ENCODE measurements at places on chromosomes 2 and 18.

- no peak for DNase-seq
Observed at GRCh38 chr2:56985609-56986008, 801.8 kb downstream of the CCDC85A start.

DNA sequence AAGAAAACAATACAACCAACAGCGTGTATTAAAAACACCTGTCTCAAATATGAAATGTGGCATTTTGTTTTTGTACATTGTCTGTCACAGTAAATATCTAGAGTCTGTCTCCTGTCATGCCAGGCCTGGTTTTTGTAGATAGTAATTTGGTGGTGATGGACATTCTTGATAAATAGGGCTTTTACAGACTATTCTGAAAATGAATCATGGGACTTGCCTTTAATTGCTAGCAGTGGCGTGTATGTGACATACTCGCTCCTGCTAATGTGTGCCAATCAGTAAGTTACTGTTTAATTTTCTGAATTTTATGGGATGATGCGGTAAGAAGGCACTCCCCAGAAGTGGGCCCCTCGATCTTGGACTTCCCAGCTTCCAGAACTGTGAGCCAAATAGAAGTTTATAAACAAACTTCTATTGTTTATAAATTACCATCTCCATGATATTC is 83.7 kb downstream of the TANC1 start:
- DNase-seq, result no peak

DNA sequence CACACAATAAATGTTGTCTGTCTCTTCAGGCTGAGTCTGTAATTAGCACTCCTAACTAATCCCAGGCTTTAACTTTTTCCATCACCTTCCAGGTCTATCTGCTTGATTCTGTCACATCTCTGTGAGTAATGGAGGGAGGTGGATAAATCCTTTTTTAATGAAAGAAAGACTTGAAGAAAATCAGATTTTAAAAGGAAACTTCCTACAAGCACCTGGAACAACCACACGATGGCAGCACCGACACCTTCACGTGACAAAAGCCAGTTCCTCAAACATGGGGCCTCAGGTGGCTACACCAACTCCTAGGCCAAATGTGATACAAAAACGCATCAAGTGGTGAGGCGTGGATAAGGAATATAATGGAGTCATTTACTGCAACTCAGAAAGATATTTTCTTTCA is 41.8 kb downstream of the TGFBRAP1 start:
- DNase-seq, result no peak

GRCh38 chr2:208015475-208015874 is 9.9 kb downstream of the PLEKHM3 start:
- DNase-seq, result no peak

GRCh38 chr2:55962915-55963314 is 39.3 kb upstream of the EFEMP1 start:
- no peak for DNase-seq

GRCh38 chr18:11339188-11339775 is 189.9 kb upstream of the PIEZO2 start:
- DNase-seq, result no peak

DNA sequence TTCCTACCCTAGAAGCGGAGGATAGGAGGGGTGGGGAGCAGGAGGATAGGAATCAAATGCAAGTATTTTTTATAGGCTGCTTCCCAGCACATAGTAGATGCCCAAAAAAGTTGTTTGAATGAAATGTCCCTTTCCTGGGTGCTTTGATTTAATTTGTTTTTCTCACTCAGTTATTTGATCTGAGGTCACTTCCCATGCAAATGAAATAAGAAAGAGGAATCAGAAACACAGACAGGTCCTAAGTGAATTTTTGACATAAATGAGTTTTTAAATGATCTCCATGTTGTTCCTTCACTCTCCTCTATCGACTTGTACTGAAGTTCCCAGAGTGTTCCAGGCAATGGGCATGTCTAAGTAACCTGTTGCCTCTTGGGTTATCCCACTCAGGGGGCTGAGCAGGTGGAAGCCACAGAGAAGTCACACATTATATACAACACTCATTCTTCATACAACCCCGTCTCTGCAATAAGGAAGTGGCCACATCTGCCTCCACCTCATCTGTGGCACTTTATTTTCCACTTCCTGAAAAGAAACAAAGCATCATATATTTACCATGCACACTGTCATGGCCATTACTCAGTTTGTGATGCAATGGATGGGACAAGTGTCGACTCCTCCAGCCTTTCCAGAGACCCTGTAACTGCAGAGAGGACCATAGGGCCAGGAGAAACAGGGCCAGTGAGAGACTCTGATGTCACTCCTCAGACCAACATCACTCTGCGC is 81.9 kb upstream of the ZNF397 start:
- DNase-seq, result no peak

GRCh38 chr18:41227993-41228392 is 727.0 kb upstream of the PIK3C3 start:
- DNase-seq, result no peak

- no peak for DNase-seq
Observed at GRCh38 chr2:181174611-181175580, 194.5 kb downstream of the UBE2E3 start.

GRCh38 chr18:76265497-76266235 is 229.4 kb downstream of the ZNF516 start:
- no peak for DNase-seq

DNA sequence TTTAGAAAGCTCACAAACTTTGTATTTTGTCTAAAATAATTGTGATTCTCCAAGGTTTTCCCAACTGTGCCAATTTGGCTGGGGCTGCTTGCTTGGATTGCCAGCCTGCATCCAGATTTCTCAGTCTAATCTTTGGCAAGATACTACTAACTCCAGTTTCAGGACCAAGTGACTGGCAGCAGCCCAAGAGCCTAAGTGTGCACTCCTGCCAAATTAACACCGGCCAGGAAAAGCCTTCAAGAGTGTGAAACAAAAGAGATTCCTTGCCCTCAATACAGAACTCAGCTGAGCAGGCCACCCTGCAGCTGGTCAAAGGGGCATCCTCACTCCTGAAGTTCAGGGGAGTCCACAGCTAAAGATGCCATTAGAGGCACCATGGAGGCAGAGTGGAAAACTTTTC is 589.0 kb upstream of the ACVR2A start:
- no peak for DNase-seq

- no peak for DNase-seq
Observed at GRCh38 chr2:138620431-138620830, 118.9 kb downstream of the SPOPL start.

GRCh38 chr18:79796016-79796415 is 1.7 kb upstream of the KCNG2 start:
- no peak for DNase-seq
